ENCODE measurements at places on chromosomes 2 and 18. TPM values are rescaled to one million over a fixed set of nuclear protein-coding genes. Genes with fewer than 3 reads are reported as not detected.
A peak's percentile ranks its signal among the peaks of the same experiment; 100 is the strongest.

- no peak overlapping the region for H3K27ac ChIP-seq
- no peaks in the 10 kb centered on the region for H3K27me3 ChIP-seq
- DNase-seq = no peak
- H3K4me1 ChIP-seq = no peaks in the 10 kb centered on the region
- no peaks in the 10 kb centered on the region for H3K36me3 ChIP-seq
Measured at GRCh38 chr18:35862119-35862640, 110.3 kb upstream of the RMP24 start.

GRCh38 chr18:63199743-63200241 is 119.8 kb downstream of the BCL2 start:
- H3K36me3 ChIP-seq = no peaks in the 10 kb centered on the region
- peaks cover 34% of the 10 kb centered on the region for H3K4me1 ChIP-seq
- peak overlapping the region; percentile 3 for H3K4me3 ChIP-seq
- no peaks in the 10 kb centered on the region for H3K27me3 ChIP-seq
- H3K27ac ChIP-seq = no peak overlapping the region

DNA sequence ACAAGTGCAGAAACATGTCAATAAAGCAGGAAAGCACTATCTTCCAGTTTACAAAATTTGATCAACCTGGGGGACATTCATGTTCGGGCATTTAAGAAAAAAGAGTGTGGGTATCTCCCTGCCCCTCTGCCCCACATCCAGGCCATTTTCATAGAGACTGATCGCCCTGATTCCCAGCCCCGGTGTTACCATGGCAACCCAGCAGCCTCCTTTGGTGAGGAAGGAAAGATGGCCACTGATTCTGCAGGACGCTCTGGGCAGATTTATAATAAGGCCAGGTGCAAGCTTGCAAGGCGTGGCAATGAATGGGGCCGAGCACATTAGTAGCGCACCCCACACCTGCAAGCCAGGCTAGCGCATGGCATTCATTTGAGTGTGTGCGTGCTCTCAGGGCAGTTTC is 36.7 kb upstream of the ARL4C start:
- no peak for DNase-seq
- H3K27ac ChIP-seq = no peak overlapping the region
- peaks cover 4% of the 10 kb centered on the region for H3K27me3 ChIP-seq
- H3K36me3 ChIP-seq = no peaks in the 10 kb centered on the region
- no peak overlapping the region for H3K4me3 ChIP-seq
- no peaks in the 10 kb centered on the region for H3K4me1 ChIP-seq

- H3K27ac ChIP-seq = no peak overlapping the region
- H3K4me1 ChIP-seq = no peaks in the 10 kb centered on the region
- no peaks in the 10 kb centered on the region for H3K36me3 ChIP-seq
- H3K4me3 ChIP-seq = no peak overlapping the region
Measured at GRCh38 chr2:191618046-191618780, 59.7 kb upstream of the NABP1 start.

DNA sequence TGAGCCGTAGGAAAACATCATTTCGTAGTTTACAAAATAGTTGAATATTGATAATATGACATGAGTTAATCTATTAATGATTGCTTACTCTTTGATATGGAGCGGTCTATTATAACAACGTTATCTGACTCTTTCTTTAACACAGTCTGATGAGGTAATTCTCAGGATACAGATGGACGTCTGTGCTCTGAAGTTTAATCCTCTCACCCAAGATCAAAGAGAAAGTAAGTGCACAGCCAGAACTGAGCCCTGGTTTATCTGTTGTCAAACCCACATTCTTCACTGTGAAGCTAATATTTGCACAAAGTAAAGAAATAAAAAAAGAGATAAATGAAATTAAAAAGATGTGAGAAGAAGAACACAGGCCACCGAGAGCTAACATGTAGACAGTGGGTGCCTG is 190.9 kb upstream of the COPS8 start:
- no peaks in the 10 kb centered on the region for H3K36me3 ChIP-seq
- no peak for DNase-seq
- no peaks in the 10 kb centered on the region for H3K4me1 ChIP-seq

DNA sequence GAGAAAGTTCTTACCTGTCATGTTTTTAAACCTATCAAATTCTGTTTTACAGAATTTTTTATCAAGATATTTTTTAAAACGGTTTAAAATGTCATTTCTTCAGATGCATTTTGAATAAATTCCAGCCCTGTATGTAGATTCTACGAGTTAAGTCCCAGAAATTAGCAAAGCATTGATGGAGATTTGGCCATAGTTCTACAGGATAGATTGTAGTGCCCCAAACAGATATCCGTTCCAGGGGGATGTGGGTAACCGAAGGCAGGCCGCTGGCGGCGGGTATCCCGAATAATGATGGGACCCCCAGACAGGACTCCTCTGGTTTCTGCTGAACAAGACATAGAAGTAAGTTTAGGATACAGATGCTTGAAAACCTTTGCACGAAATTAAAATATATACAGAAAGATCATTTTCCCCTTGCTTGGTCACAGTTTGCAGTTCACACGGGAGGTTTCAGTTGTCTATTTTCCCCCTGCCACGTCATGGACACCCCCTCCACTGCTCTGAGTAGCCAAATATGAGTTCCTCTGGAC is 755 bp downstream of the NOL4 start:
- peaks cover 33% of the 10 kb centered on the region for H3K4me1 ChIP-seq
- no peak for DNase-seq
- H3K4me3 ChIP-seq = peak overlapping the region; percentile 40
- no peak overlapping the region for H3K27ac ChIP-seq
- peaks cover 65% of the 10 kb centered on the region for H3K27me3 ChIP-seq
- H3K36me3 ChIP-seq = no peaks in the 10 kb centered on the region

DNA sequence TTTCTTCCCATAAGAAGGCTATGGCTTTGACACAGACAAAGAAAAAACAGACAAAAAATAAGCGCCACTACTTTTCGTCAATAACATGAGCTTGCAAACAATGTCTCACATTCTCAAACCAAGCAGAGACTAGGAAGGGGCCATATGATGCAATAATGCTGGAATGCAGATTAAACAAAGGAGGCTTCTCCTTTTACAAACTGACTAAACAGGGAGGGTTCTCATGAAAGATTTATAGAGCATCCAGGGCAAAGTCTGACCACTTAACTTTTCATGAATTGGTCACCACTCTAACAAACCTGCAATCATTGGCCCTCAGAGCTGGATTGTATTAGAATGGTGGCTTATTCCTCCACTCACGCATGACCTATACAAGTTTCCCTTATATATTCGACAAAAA is 663.3 kb upstream of the CHAC2 start:
- no peaks in the 10 kb centered on the region for H3K36me3 ChIP-seq
- H3K27ac ChIP-seq = no peak overlapping the region
- no peak for DNase-seq
- no peaks in the 10 kb centered on the region for H3K4me1 ChIP-seq
- H3K27me3 ChIP-seq = no peaks in the 10 kb centered on the region

DNA sequence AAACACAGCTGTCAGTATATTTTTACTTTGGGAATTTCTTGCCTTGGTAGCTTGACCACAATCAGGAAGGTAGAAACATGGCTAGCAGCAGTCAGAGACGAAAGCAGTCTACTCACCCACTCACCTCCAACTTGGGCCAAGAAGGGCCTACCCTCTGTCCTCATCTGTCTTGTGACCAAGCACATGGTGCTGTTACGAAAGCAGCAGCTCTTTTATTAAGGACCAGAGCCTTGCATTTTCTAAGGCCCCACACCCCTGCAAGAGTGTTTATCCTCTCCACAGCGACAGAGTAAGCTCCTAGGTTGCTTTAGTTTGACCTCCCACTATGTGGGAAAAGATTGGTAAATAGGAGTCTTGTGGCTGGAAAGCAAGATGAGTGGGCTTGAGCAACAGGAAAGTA is 31.3 kb upstream of the MSTN start:
- no peaks in the 10 kb centered on the region for H3K36me3 ChIP-seq
- no peak overlapping the region for H3K4me3 ChIP-seq
- no peak overlapping the region for H3K27ac ChIP-seq
- no peaks in the 10 kb centered on the region for H3K27me3 ChIP-seq
- no peaks in the 10 kb centered on the region for H3K4me1 ChIP-seq
- DNase-seq = no peak

DNA sequence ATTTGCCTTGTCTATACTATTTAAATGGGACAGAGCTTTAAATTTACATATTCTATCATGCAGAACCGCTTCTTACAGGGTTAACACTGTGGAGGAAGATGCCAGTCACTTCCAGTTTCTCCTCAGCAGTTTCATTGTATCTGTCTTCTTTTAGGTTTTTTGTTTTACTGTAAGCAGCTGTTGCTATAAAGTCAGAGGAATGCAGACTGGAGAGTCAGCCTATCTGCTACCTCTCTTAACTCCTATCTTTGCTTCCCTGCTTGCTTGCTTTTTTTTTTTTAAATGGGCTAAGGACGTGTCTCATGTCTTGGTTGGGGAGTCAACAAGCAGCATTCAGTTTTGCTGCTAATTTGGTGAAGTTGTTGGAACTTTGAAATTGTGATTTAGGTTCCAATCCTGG is 8.9 kb downstream of the EPC2 start:
- H3K27ac ChIP-seq = no peak overlapping the region
- no peaks in the 10 kb centered on the region for H3K27me3 ChIP-seq
- no peak overlapping the region for H3K4me3 ChIP-seq
- H3K4me1 ChIP-seq = peaks cover 44% of the 10 kb centered on the region

Gene DYNAP
- total RNA-seq = not detected

Gene MAPRE3
- total RNA-seq = 33.5 TPM

Gene ASAP2
- total RNA-seq = 22.0 TPM

GRCh38 chr2:120647487-120647886 is 88.2 kb upstream of the GLI2 start:
- no peak overlapping the region for H3K4me3 ChIP-seq
- no peak for DNase-seq
- no peak overlapping the region for H3K27ac ChIP-seq

Gene GKN1
- total RNA-seq = not detected

Gene REL
- total RNA-seq = 43.8 TPM

GRCh38 chr2:165796129-165796528 is 2.1 kb upstream of the GALNT3 start:
- no peak overlapping the region for H3K27ac ChIP-seq
- H3K36me3 ChIP-seq = no peaks in the 10 kb centered on the region
- no peak overlapping the region for H3K4me3 ChIP-seq

GRCh38 chr2:78034706-78035105 is 512.5 kb upstream of the LRRTM4 start:
- no peaks in the 10 kb centered on the region for H3K4me1 ChIP-seq
- H3K27me3 ChIP-seq = no peaks in the 10 kb centered on the region
- no peaks in the 10 kb centered on the region for H3K36me3 ChIP-seq
- H3K4me3 ChIP-seq = no peak overlapping the region
- no peak overlapping the region for H3K27ac ChIP-seq
- DNase-seq = no peak

Gene RNF144A
- 25.4 TPM for total RNA-seq

Gene TUBA3E
- total RNA-seq = not detected

- no peaks in the 10 kb centered on the region for H3K27me3 ChIP-seq
- H3K4me3 ChIP-seq = no peak overlapping the region
- H3K36me3 ChIP-seq = no peaks in the 10 kb centered on the region
- H3K27ac ChIP-seq = no peak overlapping the region
- H3K4me1 ChIP-seq = no peaks in the 10 kb centered on the region
Measured at GRCh38 chr2:98145070-98145469, 58.1 kb downstream of the VWA3B start.

GRCh38 chr18:46718501-46719341 is 38.1 kb downstream of the ST8SIA5 start:
- H3K36me3 ChIP-seq = no peaks in the 10 kb centered on the region
- no peak overlapping the region for H3K27ac ChIP-seq
- no peak overlapping the region for H3K4me3 ChIP-seq
- H3K4me1 ChIP-seq = peaks cover 6% of the 10 kb centered on the region
- no peak for DNase-seq
- H3K27me3 ChIP-seq = no peaks in the 10 kb centered on the region

- peaks cover 37% of the 10 kb centered on the region for H3K4me1 ChIP-seq
- peak; percentile 58 for DNase-seq
- no peak overlapping the region for H3K27ac ChIP-seq
- no peak overlapping the region for H3K4me3 ChIP-seq
- H3K27me3 ChIP-seq = no peaks in the 10 kb centered on the region
Measured at GRCh38 chr18:48921305-48922225, 29.2 kb downstream of the SMAD7 start.

- DNase-seq = no peak
- no peak overlapping the region for H3K4me3 ChIP-seq
- H3K27me3 ChIP-seq = no peaks in the 10 kb centered on the region
- no peaks in the 10 kb centered on the region for H3K4me1 ChIP-seq
- H3K36me3 ChIP-seq = no peaks in the 10 kb centered on the region
Measured at GRCh38 chr18:5488844-5489243, 55.0 kb downstream of the EPB41L3 start.

GRCh38 chr2:149625671-149626070 is 38.1 kb upstream of the MMADHC start:
- H3K27ac ChIP-seq = no peak overlapping the region
- no peak overlapping the region for H3K4me3 ChIP-seq
- H3K36me3 ChIP-seq = no peaks in the 10 kb centered on the region
- no peak for DNase-seq

DNA sequence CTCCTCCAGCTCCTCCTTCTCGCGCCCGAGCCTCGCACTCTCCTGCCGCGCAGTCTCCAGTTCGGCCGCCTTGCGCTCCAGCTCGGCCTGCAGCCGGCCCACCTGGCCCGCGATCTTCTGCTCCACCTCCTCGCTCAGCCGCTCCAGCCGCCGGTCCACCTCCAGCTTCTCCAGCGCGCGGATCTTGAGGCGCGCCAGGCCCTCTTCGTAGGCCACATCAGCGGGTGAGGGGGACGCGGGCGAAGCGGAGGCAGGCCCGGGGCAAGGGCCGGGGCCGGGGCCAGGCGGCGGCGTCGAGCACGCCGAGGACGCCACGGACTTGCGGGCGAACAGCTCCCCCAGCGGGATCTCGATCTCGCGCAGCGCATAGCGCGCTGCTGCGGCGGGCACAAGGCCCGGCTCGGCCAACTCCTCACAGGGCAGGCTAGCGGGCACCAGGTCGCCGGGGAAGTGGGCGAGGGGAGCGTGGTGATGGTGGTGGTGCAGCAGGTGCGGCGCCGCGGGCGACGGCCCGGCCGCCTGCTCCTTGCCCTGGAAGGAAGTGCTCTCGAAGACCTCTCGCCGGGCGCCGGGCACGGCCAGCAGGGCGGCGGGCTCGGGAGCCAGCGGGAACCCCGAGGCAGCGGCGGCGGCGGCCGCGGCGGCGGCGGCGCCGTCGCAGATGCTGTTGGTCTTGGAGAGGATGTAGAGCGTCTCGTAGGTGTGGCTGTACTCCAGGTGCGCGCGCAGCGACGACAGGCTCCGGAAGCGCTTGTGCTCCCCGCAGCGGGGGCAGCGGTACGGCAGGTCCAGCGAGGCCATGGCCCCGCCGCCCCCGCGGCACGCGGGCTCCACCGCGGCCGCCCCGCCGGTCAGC is 15.2 kb downstream of the FBXO41 start:
- no peak for DNase-seq
- H3K27ac ChIP-seq = no peak overlapping the region
- H3K27me3 ChIP-seq = peaks cover 27% of the 10 kb centered on the region
- peak overlapping the region; percentile 49 for H3K4me3 ChIP-seq
- H3K36me3 ChIP-seq = no peaks in the 10 kb centered on the region
- H3K4me1 ChIP-seq = peaks cover 15% of the 10 kb centered on the region

Gene THSD7B
- total RNA-seq = not detected
